CD4-positive, alpha-beta T cell treated with Interleukin-12 subunit alpha and Interleukin-12 subunit beta, for 1 hour (primary cell): ENCODE measurements at places on chromosomes 7 and 10.

GRCh38 chr7:14934839-14935238, 32.3 kb upstream of the DGKB start:
- no peak for DNase-seq

- no peak for DNase-seq
These were observed 3.4 kb downstream of the GPR15LG start for GRCh38 chr10:84176836-84177474.

GRCh38 chr7:138186951-138187351, 110.7 kb downstream of the AKR1D1 start:
- DNase-seq = no peak

GRCh38 chr10:110009736-110010475, 2.1 kb downstream of the ADD3 start:
- peak; percentile 82 for DNase-seq
